Chondrocyte (in vitro differentiated cells): ENCODE measurements at places on chromosomes 4 and X. TPM values are rescaled to one million over a fixed set of nuclear protein-coding genes. Genes with fewer than 3 reads are reported as not detected.
A peak's percentile ranks its signal among the peaks of the same experiment; 100 is the strongest.

DNA sequence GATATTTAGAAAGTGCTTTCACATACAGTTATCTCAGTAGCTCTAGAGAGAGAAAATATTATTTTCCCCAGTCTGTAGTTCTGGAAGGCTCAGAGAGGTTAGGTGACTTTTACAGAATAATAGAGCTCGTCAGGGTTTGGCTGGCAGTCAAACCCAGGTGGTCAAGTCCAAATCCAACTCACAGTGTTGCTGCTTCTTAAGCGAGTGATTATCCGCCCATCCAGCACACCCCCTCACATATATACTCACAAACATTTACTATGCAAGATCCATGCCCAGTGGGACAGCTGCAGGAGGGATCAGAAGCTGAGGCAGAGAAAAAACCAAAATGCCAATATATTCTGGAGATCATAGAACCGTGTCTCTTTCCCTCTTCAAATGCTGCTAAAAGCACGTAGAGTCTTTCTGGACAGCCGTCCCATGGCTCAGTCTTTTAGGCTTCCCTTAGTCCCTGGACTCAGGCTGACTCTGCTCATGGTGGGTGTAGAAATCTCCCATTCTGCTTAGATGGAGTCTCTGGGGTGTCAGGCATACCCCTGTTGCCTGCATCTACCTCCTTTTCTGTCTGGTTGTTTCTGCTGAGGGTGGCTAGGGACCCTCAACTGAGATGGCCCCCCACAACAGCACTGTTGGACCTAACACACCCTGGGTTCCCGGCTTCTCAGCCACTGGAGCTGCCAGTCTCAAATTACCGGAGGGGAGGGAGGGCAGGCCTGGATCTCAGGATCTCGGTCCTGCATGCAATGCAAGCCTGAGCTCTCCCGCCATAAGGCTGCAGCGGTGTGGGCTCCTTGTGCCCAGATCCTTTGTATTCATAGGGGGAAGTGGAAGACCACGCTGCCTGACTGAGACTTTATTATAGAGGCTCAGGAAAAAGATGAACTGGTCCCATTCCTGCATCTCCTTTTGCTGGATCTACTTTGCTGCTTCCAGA, at the start of gene CHRNA9:
Gene CHRNA9, plus strand, starts transcription at position 743 of the 934 bp plus-strand sequence. Its CDS starts 135 bp downstream, at position 878.
- DNase-seq = no peak

DNA sequence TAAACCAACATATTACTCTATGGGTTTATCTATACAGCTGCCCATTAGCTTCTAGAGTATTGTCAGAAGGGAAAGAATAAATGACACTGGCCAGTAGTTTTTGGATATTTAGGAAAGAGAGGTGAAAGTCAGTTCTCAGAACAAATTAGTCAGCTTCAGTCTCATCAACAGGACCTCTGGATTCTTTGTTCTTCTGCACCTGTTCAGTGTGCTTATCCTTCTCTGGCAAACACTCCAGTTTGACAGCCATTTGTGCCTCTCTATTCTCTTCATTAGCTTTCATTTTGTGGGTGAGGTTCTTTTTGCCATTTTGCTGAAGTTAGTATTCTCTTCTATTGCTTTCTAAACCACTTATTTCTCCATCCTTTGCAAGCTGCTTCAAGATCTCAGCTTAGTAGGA, 107.0 kb downstream of the PCDH18 start:
- no peak for DNase-seq

GRCh38 chr4:10671366-10671765, 13.2 kb downstream of the CLNK start:
- no peak for DNase-seq

The EXOC1L gene
- total RNA-seq = not detected in 3 replicates

- DNase-seq = no peak
Measured at GRCh38 chr4:121049072-121049599, 23.2 kb downstream of the NDNF start.

DNA sequence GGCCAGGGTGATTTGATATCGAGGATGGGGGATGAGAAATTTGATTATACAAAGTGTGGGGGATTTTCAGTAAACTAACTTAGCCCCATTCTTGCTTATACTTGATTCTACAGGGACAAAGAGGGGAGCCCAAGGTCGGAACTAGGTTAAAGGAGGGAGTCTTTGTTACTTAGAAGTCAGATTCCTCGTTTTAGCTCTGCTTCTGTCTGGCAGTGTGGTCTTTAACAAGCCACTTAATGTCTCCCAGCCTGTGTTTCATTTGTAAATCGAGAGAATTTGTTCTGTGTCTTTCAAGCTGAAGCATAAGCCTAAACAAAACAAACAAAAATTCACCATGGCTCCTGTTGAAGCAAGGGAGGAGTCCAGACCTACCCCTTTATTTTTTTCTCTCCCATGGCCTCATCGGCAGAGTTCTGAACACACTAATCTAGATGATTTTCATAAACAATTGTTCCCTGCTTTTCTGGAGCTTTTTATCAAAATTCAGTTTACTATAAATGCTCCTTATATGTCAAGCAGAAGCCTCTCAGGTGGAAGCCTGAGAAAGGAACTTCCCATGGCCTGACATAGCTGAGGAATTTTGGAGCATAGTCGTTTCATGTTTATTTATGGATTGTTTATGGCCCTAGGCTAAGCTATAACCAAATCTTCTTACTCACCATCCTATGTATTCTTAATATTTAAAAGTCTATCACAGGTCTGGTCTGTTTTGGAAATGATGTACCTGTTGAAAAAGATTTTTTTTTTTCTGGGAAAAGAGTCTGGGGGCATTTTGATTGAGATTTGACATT, 62.6 kb upstream of the SYTL5 start:
- DNase-seq = no peak

DNA sequence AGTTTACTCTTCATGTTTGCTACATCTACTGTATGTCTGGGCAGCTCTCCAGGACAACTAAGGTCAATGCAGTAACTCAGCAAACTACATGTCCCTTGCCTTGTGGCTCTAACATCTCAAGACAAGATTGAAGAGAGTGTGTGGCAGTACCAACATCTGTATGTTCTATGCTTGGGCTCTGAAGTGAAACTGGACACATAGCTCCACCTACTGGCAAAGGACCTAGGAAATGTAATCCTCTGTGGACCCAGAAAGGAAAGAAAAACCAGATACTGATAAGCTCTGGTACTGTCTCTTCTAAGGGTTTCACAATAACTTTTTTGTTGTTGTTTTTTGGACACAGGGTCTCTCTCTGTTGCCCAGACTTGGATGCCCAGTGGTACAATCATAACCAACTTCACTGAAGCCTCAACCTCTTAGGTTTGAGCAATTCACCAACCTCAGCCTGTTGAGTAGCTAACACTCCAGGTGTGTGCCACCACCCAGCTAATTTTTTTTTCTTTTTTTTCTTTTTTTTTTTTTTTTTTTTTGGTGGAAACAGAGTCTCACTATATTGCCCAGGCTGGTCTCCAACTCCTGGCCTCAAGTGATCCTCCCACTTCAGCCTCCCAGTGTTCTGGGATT, 64.1 kb downstream of the QDPR start:
- DNase-seq = no peak

- peak; percentile 32 for DNase-seq
Measured at GRCh38 chr4:44927399-44928380, 201.3 kb upstream of the GNPDA2 start.

The UGT2A1 gene
- not detected in 3 replicates for total RNA-seq

The HGFAC gene
- total RNA-seq = 0.28 to 0.36 TPM (median 0.35 TPM) in 3 replicates

DNA sequence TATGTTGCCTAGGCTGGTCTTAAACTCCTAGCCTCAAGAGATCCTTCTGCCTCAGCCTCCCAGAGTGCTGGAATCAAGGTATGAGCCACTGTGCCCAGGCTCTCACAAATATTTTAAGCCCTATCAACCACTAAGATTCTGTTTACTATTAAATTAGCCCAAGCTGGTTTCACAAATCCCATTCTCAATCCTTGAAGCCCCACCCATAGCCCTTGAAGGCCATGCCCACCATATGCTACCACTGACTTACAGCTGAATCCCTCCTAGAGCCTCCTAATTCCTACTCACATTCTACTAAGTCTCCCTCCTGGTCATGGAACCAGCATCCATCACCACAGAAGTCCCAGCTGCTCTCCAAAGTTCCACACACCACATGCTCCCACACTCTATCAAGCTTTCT, 9.7 kb downstream of the GRIPAP1 start:
- DNase-seq = no peak

The TRAM1L1 gene
- total RNA-seq = 4.1 to 5.0 TPM (median 4.2 TPM) in 3 replicates

The SERTM2 gene
- not detected in 3 replicates for total RNA-seq

GRCh38 chr4:16227462-16227868, 1.2 kb upstream of the TAPT1 start:
- DNase-seq = no peak

GRCh38 chr4:4344915-4345527, 41.9 kb upstream of the NSG1 start:
- no peak for DNase-seq

- no peak for DNase-seq
Measured at GRCh38 chr4:41373221-41373620, 116.5 kb downstream of the UCHL1 start.

DNA sequence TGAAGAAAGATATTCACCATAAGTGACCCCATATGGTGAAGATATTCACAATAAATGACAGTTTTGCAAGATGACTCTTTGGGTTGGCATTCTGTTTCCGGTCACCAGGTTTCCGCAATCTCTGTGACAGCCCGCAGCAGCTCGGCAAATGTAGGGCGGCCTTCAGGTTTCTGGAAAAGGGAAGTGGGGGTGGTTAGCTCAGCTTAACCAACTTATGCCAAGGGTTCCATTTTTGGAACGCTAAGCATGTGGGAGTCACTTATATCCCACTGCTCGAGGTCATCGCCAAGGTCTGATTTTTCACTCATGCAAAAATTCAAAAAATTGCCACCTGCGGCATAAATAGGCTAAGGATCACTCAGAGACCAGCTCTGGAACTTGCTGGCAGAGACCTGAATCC, 51.0 kb downstream of the NIPAL1 start:
- no peak for DNase-seq

DNA sequence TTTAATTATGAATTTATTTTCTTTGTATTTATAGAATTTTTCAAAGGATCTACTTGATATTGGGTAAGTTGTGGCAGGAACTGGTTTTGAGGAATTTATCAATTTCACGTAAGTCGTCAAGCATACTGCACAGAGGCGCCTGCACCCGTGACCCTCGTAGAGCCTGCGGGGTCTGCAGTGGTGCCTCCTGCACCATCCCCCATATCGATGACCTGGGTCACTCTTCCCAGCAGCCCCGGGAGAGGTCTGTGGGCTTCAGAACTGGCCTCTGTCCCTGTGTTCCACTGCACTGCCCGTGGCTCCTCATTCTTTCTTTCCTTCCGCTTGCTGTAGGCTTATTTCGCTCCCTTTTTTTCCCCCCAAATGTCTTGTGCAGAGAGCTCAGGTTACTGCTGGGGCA, 31.5 kb upstream of the CPLX1 start:
- peak; percentile 78 for DNase-seq

The HTN1 gene
- total RNA-seq = not detected in 3 replicates

DNA sequence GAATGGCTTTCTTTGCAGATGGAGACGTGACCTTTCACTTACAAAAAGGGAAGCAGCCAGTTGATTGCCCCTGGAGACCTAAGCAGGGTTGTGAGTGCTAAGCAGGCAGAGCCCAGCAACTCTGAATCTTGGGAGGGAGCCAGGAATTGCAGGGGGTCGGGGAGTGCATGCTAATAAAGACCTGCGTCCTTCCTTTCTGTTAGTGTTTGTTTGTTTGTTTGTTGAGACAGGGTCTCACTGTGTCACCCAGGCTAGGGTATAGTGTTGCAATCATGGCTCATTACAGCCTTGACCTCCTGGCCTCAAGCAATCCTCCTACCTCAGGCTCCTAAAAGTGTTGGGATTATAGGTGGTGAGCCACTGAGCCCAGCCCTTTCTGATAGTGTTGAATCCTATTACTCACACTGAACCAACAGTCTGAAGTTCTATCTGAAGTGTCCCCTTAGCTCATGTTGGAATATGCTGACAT, 137.4 kb downstream of the CEP135 start:
- DNase-seq = no peak

The SSX5 gene
- not detected in 3 replicates for total RNA-seq

- DNase-seq = no peak
Measured at GRCh38 chr4:158850800-158851644, 82.2 kb downstream of the FNIP2 start.

GRCh38 chr4:22607382-22607781, 85.4 kb upstream of the GBA3 start:
- no peak for DNase-seq

- no peak for DNase-seq
Measured at GRCh38 chr4:33306131-33306530, 2586.0 kb downstream of the PCDH7 start.

DNA sequence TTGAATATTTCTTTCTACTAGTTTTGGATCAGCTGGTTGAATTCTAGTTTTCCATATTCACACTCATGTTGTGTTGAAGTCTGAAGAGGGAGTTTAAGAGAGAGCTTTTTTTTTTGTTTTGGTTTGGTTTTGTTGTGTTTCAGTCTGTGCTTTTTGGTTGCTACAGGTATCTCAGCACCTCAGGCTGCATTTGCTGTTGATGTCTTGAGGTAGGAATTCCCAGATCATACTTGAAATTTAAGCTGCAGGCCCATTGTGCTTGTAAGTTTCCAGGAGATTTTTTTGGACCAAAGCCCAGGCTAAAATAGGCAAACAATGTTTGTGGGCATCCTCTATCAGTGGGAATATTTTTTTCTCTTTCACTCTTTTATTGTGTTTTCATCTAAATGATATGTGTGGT, 190.2 kb upstream of the AGA start:
- no peak for DNase-seq

The MAGEB1 gene
- not detected in 3 replicates for total RNA-seq

- DNase-seq = no peak
Measured at GRCh38 chr4:147776716-147777115, 44.8 kb downstream of the ARHGAP10 start.

DNA sequence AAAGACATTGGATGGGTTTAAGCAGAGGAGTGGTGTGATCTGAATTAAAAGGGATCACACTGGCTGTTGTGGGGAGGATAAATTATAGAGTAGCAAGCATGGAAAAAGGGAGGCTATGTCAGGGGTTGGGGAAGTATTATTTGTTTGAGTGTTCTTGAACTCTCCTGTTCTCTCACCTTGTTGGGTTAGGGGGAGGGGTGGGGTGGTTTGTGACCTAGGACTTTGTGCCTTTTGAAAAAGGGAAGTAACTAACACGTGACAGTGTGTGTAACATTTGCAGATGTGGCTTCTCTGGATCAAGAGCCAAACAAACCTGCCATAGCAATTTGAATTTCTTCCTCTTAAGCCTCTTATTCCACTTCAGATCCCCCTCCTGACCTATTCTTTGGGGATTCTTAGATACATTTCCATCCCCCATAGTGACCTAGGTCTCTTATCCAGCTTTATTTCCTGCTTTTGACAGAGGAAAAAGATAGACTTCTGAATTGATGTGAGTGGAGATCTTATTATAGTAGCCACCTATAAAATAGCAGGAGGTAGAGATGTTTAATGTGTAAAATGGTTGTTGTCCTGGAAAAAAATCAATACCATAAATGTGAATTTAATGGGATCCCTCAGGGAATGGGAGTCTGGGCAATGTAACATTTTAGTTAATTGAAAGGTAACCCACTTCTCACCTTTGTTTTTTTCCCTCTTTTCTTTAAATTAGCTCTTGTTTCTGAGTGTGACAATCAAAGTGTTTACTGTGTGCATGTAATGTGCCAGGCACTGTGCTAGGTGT, 120.4 kb downstream of the CT47B1 start:
- no peak for DNase-seq

The MAGEA10 gene
- not detected in 3 replicates for total RNA-seq

The XPNPEP2 gene
- total RNA-seq = not detected in 3 replicates

The GABRA4 gene
- total RNA-seq = not detected in 3 replicates
